Dermis blood vessel endothelial cell (primary cell): ENCODE measurements at places on chromosomes 11 and 22. TPM values are rescaled to one million over a fixed set of nuclear protein-coding genes. Genes with fewer than 3 reads are reported as not detected.

DNA sequence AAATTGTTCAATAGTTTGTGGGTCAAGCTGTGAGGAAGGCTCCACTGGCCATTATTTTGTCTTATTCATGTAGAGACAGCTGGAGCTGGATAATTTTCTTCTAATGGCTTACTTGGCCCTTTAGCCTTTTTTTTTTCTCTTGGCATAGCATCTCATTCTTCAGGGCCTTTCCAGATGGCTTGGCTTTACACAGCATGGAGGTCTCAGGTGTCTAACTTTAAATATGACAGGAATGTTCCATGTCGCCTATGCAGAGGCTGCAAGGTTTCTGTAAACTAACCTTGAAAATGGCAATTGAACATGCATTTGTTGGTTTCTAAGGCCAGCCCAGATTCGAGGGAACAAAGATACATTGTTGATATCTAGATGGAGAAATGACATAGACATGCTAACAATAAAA is 247.9 kb upstream of the CNTN5 start:
- DNase-seq: no peak

DNA sequence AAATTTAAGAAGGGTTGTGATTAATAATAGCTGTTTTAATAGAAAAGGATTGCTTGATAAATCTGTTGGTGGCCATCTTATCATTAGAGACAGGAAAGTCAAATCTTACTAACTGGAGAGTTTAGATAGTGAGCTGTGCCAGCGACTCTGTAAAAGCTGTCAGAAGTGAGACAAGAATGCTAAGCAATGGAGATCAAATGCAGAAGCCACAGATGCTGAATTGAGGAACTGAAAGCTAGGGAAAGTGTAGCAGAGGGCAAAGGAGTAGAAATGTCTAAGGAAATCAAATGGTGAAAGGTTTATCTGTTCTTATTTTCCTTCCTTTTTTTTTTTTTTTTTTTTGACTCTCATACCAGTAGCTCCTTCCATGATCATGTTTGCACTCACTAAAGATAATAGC is 13.7 kb downstream of the MS4A13 start:
- no peak for DNase-seq

GRCh38 chr11:109364851-109365250 is 57.1 kb upstream of the C11orf87 start:
- DNase-seq: no peak

- no peak for DNase-seq
These were observed 829.7 kb upstream of the FAT3 start for GRCh38 chr11:91394727-91395414.

DNA sequence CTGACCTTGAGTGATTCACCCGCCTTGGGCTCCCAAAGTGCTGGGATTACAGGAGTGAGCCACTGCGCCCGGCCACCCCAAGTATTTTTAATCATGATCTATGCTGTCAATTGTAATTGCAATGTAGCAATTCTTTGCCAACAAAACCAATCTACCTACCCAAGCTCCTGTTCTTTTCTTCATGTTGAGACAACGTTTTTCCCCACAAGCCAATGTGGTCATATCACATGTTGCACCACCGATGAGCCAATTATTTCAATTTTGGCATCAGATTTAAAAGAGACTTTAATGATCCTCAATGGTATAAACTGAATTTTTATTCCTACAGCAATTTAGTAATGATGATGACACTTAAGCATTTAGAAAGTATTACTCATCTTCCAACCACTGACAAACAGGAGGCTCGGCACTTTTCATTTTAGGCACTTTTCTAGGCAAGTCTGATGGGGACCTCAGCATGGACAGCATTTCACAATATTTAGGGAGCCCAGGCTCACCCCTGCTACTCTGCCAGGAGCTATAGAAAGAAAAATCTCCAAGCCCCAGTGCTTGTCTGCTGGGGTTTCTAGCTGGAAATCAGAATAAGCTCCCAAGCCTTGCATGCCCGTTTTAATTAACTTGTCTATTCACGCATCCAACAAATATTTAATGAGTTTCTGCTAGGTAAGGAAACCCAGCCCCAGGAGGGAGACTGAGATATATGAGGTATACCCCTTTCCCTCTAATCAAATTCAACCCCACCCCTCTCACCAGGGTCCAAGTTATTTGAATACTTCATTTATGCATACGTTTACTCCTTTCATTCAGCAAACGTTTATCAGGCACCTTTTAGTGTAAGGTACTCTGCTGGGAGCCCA is 291.4 kb downstream of the ST3GAL4 start:
- no peak for DNase-seq

- DNase-seq: no peak
These were observed 12.4 kb downstream of the GLYATL2 start for GRCh38 chr11:58832056-58832645.

DNA sequence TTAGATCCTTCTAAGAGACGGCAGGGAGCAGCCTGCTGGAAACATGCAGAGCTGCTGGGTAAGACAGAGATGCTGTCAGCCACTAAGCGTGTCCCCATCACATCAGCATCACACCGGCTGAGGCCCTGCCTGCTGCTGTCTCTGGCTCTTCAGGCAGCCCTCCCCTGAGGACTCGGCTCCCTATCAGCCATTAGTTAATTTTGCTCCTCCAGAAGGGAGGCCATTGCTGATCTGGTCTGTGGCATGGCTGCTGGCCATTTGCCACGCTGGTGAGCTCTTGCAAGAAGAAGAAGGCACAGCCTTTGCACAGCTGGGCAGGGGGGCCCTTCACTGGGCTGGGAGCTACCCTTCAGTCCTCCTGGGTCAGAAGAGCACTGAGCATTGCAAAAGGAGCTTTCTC is 131.2 kb upstream of the PARVA start:
- DNase-seq: no peak

DNA sequence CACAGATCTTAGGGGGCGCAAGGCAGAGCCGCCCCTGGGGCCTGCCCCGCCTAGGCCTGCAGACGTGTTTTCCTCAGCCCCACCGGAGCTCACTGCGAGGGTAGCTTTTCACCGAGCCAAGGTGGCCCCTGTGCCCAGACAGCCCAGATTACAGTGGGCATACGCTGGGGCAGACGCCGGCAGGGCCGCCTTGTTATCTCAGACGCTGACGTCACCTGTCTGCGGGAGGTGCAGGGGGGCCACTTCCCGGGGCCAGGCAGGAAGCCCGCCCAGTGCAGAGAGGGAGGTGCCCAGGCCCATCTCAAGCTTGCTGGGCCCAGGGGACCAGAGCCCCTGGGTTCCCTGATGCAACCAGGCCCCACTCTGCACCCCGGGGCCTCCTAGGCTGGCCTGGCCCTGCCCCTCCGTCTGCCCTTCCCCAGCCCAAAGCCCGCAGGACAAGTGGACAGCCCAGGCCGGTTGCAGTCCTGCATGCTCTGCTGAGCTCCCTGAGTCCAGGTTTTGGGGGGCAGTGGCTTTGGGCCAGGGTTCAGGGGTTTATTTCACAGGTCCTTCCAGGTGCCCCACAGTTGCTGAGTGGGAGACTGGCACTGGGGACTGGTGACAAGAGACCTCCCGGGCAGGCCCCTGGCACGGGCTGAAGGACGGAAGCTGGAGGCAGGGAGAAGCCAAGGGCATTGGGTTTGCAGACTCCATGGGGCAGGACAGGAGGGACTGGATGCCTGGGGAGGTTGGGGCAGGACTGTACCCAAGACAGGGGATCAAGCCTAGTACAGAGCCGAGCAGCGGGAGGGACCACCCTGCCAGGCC is 38.6 kb downstream of the IGF2 start:
- peak; percentile 71 for DNase-seq

- DNase-seq: no peak
These were observed 24.4 kb downstream of the TAB1 start for GRCh38 chr22:39423976-39424375.

GRCh38 chr11:77085652-77086051 is 17.0 kb upstream of the OMP start:
- DNase-seq: no peak

DNA sequence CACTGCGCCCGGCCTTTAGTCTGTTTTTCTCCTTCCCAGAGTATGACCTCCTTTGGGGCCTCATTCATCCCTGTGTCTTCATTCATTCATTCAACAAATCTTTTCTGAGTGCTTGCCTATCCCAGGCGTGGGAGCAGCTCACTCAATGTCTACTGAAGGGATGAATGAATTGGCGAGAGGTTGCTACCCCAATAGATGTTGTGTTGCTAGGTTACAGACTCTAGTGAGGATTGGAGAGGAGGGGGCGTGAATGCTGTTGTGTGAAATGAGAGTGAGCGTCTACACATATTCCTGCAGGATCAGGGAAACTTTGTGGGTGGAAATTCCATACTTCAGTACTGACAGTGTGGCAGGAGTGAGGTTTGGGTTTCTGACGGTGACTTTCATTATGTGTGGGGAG is 55.5 kb upstream of the EP300 start:
- DNase-seq: no peak

- no peak for DNase-seq
These were observed 562.6 kb upstream of the ANO3 start for GRCh38 chr11:25769287-25769686.

Gene CARD18
- total RNA-seq: not detected in 2 replicates

Gene SCN4B
- 0.09 TPM in 1 of 2 replicates, not detected in the other for total RNA-seq

Gene PVALB
- not detected in 2 replicates for total RNA-seq

Gene SMTN
- 269 and 319 TPM in 2 replicates for total RNA-seq

Gene IGF2
- 3.5 and 11.2 TPM in 2 replicates for total RNA-seq
